ENCODE measurements at places on chromosomes 7 and 10. TPM values are rescaled to one million over a fixed set of nuclear protein-coding genes. Genes with fewer than 3 reads are reported as not detected.

ST7 gene
- 49.0 TPM for total RNA-seq

KCNIP2 gene
- not detected for total RNA-seq

TNPO3 gene
- total RNA-seq: 44.1 TPM

CPA4 gene
- total RNA-seq: not detected

WDFY4 gene
- total RNA-seq: 8.0 TPM

TEX36 gene
- not detected for total RNA-seq

PNLIPRP1 gene
- not detected for total RNA-seq

DNA sequence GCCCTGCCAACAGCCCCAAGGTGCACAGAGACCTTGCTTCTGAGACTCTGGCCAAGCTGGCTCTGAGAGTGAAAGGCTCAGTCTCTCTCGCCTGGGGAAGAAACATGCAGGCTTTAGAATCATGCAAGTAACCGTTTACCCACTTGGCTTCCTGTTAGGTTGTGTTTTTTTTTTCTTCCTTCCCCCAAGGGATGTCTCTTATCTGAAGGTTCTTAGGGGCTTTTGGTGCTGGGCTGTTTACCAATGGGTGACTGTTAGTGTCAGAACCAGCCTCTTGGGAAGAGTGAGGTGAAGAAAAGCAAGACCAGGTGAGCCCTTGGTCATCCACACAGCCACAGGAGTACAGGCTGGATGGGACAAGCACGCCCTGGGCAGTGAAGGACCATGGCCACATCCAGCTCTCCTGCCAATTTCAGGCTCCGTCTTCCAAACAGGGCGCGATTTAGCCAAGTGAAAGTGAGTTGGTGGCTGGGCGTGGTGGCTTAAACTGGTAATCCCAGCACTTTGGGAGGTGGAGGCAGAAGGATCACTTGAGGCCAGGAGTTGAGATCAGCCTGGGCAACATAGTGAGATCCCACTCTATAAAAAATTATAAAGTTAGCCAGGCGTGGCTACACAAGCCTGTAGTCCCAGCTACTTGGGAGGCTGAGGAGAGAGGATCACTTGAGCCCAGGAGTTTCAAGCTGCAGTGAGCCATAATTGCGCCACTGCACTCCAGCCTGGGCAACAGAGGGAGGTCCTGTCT, 76.3 kb upstream of the CUX1 start:
- H3K4me3 ChIP-seq: no peak overlapping the region

DNA sequence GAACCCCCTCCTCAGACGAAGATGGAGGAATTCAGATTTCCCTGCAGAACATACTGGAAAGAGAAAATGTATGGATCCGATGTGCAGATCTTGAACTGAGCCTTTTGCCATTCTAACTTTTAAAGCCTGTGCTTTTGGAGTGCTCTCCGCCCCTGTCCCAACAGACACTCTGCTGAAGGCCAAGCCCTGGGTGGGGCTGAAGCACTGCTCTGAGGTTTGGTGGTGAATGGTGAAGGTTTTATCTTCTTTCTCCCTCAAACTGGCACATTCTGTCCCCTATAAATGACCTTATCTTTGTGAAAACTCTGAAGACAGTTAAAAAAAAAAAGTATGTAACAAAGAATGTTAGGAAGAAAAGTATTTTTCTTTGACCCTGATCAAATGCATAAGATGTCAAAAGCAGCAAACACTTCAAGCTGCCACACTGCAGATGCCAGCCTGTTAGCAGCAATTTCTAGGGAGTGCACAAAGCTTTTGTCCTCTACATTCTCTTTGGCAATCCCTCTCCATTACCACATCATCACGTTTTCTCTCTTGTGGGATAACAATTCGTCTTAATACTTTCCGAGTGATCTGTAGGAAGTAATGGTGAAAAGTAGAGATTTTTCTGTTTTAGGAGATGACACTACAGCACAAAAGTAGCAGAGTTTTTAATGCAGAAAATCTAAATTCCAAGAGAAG, 137.3 kb upstream of the CCDC6 start:
- H3K36me3 ChIP-seq: no peaks in the 10 kb centered on the region
- H3K27ac ChIP-seq: no peak overlapping the region
- H3K27me3 ChIP-seq: no peaks in the 10 kb centered on the region
- DNase-seq: no peak
- H3K4me3 ChIP-seq: no peak overlapping the region

DNA sequence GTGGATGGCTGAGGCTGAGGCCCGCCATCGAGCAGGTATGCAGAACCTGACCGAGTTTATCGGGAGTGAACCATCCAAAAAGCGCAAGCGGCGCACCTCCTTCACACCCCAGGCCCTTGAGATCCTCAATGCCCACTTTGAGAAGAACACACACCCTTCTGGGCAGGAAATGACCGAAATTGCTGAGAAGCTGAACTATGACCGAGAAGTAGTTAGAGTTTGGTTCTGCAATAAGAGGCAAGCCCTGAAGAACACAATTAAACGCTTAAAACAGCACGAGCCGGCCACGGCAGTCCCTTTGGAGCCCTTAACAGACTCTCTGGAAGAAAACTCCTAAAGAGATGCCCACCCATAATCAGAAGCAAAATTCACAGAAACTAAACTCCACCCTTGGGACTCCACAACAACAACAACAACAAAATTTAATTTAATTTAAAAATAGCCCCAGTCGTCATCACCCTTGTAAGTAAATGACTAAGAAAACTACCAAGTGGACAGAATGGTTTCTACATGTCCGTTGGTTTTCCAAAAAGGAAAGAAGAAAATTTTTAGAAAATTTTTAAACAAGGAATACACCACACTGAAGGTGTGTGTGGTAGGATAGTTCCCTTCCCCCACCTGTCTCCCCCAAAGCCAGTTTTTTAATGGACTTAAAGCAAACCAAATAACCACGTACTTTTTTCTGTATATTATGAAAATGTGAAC, 101.7 kb upstream of the YAE1 start:
- H3K36me3 ChIP-seq: no peaks in the 10 kb centered on the region
- no peak overlapping the region for H3K27ac ChIP-seq
- peaks cover 5% of the 10 kb centered on the region for H3K27me3 ChIP-seq

- peaks cover 5% of the 10 kb centered on the region for H3K27me3 ChIP-seq
- peak overlapping the region; percentile 62 for H3K4me3 ChIP-seq
- H3K4me1 ChIP-seq: peaks cover 21% of the 10 kb centered on the region
Observed at GRCh38 chr10:49539320-49539885, 482 bp upstream of the ERCC6 start.

GRCh38 chr7:150450491-150451001, at the start of gene GIMAP8:
Gene GIMAP8, plus strand, starts transcription at chr7:150450630. Its CDS starts 16,069 bp downstream, at chr7:150466699.
- H3K4me1 ChIP-seq: no peaks in the 10 kb centered on the region
- H3K4me3 ChIP-seq: peak within 1 kb of the TSS; percentile 36
- H3K36me3 ChIP-seq: no peaks in the 10 kb centered on the region
- H3K27me3 ChIP-seq: peaks cover 6% of the 10 kb centered on the region
- peak within 1 kb of the TSS; percentile 78 for H3K27ac ChIP-seq

GRCh38 chr7:35802102-35802466, 1.2 kb downstream of the SEPTIN7 start:
- no peaks in the 10 kb centered on the region for H3K36me3 ChIP-seq
- peak overlapping the region; percentile 100 for H3K27ac ChIP-seq
- no peaks in the 10 kb centered on the region for H3K27me3 ChIP-seq
- peak overlapping the region; percentile 96 for H3K4me3 ChIP-seq

- H3K27ac ChIP-seq: peak within 1 kb of the TSS; percentile 54
- DNase-seq: peak; percentile 64
- H3K27me3 ChIP-seq: peaks cover 40% of the 10 kb centered on the region
- peaks cover 11% of the 10 kb centered on the region for H3K4me1 ChIP-seq
- H3K4me3 ChIP-seq: peak within 1 kb of the TSS; percentile 57
Observed at GRCh38 chr7:32070406-32071360, at the start of gene PDE1C. Gene PDE1C, minus strand, starts transcription at chr7:32070407.

- H3K27ac ChIP-seq: no peak overlapping the region
- no peak for DNase-seq
- H3K4me1 ChIP-seq: no peaks in the 10 kb centered on the region
- no peak overlapping the region for H3K4me3 ChIP-seq
- no peaks in the 10 kb centered on the region for H3K36me3 ChIP-seq
Observed at GRCh38 chr7:45446195-45446944, 127.8 kb upstream of the ADCY1 start.

DNA sequence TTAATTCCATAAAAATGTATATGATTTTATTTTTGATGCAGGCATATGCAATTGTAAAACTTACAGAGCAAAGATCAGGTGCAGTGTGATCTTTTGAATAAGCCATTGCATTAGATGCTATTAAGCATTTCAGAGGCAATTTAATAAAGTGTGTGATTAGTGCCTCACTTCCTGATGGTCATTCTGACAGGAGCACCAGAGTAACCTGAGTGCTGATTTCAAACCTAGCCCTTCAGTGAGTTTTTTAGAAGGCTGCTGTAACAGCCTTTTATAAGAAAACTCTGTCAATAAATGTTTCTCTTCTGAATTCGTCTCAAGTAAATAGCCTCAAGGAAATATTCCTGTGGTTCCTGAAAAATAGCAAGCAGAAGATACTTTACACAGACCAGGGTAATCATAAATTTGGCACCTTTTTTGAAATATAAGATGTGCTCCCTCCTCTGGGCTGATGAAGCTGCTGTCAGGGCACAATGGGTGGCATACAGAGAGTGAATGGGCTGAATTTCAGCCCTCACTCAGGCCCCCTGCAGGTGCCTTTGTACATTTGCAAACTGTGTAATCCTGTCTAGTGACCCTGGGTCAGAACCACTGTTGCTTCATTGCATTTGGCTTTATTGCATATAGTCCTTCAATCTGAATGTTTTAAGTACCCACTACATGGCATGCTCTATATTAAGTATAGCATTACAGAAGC, 193.7 kb upstream of the CSTF2T start:
- no peaks in the 10 kb centered on the region for H3K27me3 ChIP-seq
- H3K27ac ChIP-seq: no peak overlapping the region
- H3K4me1 ChIP-seq: no peaks in the 10 kb centered on the region
- no peak overlapping the region for H3K4me3 ChIP-seq
- no peak for DNase-seq
- H3K36me3 ChIP-seq: no peaks in the 10 kb centered on the region

DNA sequence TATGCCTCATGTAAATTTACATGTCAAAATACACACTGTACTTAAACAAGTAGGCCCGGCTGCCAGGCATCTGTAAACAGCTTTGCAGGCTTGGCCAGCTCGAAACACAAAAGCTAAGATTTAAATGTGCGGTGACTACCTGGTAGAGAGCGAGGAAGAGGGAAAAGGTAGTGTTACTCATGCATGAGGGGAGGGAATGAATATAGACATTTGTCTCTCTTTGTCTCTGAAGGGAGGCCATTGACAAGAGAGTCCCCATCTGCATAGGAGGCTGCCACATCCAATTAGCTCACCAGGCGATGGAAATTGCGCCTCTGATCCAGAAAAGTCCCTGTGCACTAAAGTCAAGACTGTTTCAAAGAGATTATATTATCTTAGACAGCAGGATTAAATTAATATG, 535.8 kb downstream of the PTPRN2 start:
- no peaks in the 10 kb centered on the region for H3K36me3 ChIP-seq
- H3K4me3 ChIP-seq: no peak overlapping the region
- no peak for DNase-seq

- H3K27ac ChIP-seq: no peak overlapping the region
- H3K4me3 ChIP-seq: no peak overlapping the region
- H3K36me3 ChIP-seq: peaks cover 2% of the 10 kb centered on the region
- H3K4me1 ChIP-seq: no peaks in the 10 kb centered on the region
Observed at GRCh38 chr7:99653754-99654153, 26.0 kb downstream of the CYP3A5 start.

DNA sequence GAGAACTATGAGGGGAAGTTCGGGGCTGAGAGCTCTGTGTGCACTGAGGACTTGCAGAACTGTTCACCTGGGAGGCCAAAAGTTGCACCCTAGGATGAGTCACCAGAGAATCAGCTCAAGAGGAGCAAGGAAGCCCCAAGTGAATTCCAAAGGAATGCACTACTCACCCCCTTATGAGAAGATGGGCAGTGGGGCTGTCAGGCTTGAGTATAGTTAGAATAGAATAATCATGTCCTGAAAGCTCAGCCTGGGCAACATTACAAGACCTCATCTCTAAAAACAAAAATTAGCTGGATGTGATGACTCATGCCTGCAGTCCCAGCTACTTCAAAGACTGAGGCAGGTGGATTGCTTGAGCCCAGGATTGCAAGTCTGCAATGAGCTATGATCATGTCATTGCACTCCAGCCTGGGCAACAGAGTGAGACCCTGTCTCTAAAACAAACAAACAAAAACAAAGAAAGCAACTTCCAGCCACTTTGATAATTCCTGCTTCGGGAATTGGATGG, 30.0 kb downstream of the MAP3K8 start:
- H3K36me3 ChIP-seq: peaks cover 19% of the 10 kb centered on the region
- no peak overlapping the region for H3K27ac ChIP-seq
- no peak overlapping the region for H3K4me3 ChIP-seq
- no peaks in the 10 kb centered on the region for H3K27me3 ChIP-seq

DNA sequence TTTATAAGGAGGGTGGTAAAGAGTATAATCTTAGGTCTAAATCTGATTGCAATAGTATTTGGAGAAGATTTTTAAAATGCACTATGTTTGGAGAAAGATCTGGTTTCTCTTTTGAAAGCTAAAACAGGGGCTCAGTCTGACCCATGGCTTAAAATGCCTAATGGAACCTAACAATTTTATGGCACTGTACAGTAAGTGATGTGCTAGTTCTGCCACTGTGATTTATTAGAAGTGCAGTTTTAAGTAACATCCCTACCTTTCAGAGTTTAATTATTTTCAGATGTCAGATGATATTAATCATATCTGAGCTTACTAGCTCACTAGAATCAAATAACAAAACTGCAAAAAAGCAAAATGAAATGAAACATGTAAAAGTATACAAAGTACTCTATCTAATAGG, 514.7 kb upstream of the KCND2 start:
- no peak overlapping the region for H3K4me3 ChIP-seq
- H3K36me3 ChIP-seq: no peaks in the 10 kb centered on the region
- DNase-seq: no peak
- H3K4me1 ChIP-seq: no peaks in the 10 kb centered on the region

GRCh38 chr10:48536916-48537890, 67.7 kb downstream of the ARHGAP22 start:
- H3K27ac ChIP-seq: no peak overlapping the region
- H3K4me3 ChIP-seq: no peak overlapping the region
- H3K36me3 ChIP-seq: no peaks in the 10 kb centered on the region
- no peaks in the 10 kb centered on the region for H3K27me3 ChIP-seq
- no peak for DNase-seq
- no peaks in the 10 kb centered on the region for H3K4me1 ChIP-seq

DNA sequence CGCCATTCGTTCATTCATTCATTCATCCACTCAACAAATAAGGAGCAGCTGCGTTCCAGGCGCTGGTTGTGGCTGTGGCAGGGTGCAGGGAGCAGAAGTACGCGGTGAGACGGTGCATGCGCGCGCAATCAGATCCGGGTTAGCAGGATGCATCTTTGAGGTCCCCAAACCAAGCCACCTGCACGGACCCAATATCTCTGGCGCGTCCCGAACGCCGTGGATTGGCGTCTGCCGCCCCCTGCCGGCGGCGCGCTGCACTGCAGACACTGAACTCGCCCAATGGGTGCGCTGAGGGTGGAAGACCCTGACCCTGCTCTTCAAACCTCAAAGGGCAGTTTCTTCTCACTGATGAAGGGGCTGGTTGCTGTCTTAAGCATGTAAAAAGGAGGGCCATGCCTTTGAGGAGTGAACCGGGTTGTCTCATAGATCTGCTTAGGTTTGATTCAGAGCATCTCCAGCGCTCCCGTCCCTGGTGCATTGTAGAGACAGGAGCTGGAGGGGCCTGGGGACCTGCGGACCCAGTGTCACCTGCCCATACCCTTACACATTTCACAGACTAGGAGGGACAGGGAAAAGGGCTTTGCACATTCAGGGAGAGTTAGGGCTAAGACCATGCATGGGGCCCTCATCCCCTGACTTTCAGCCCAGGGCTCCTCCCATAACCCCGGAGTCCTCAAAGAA, 102.5 kb downstream of the RAMP3 start:
- H3K27ac ChIP-seq: no peak overlapping the region
- H3K4me1 ChIP-seq: no peaks in the 10 kb centered on the region

Measured in stomach (tissue), 19 donors.